Sigmoid colon (tissue), 7 donors: ENCODE measurements at places on chromosomes 11 and 22. TPM values are rescaled to one million over a fixed set of nuclear protein-coding genes. Genes with fewer than 3 reads are reported as not detected.
A peak's percentile ranks its signal among the peaks of the same experiment; 100 is the strongest.

C11orf42 gene
- not detected for total RNA-seq

SCGB2A2 gene
- not detected for total RNA-seq

GRCh38 chr22:33841281-33842005 is 78.8 kb downstream of the LARGE1 start:
- no peak overlapping the region for H3K4me3 ChIP-seq
- DNase-seq = no peak
- H3K4me1 ChIP-seq = peaks cover 32% of the 10 kb centered on the region
- H3K36me3 ChIP-seq = no peaks in the 10 kb centered on the region
- H3K27ac ChIP-seq = no peak overlapping the region

DNA sequence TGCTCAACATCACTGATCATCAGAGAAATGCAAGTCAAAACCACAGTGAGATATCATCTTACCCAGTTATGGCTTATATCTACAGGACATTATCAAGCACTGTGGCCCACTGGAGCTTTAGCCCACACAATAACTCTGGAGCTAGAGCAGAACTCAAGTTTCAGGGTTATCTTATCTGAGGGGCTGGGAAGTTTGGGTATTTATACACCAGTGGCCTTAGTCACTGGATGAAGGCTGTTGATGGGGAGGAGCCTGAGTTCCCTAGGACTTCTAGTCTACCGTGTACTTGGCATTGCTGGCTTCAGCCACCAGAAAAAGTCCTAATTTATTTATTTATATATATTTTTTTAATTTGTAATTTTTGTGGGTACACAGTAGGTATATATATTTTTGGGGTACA is 19.3 kb downstream of the HSD17B12 start:
- DNase-seq = no peak
- H3K27ac ChIP-seq = no peak overlapping the region
- no peak overlapping the region for H3K4me3 ChIP-seq
- no peaks in the 10 kb centered on the region for H3K36me3 ChIP-seq
- no peaks in the 10 kb centered on the region for H3K4me1 ChIP-seq

- H3K4me1 ChIP-seq = no peaks in the 10 kb centered on the region
- no peak overlapping the region for H3K4me3 ChIP-seq
- H3K27ac ChIP-seq = no peak overlapping the region
- no peak for DNase-seq
- H3K27me3 ChIP-seq = no peaks in the 10 kb centered on the region
Observed at GRCh38 chr11:80816454-80816847, 1375.6 kb upstream of the TENM4 start.

- DNase-seq = no peak
- H3K4me3 ChIP-seq = no peak overlapping the region
- H3K36me3 ChIP-seq = no peaks in the 10 kb centered on the region
- H3K27ac ChIP-seq = no peak overlapping the region
- no peaks in the 10 kb centered on the region for H3K4me1 ChIP-seq
- no peaks in the 10 kb centered on the region for H3K27me3 ChIP-seq
Observed at GRCh38 chr11:104148074-104148473, 15.9 kb downstream of the PDGFD start.

A4GALT gene
- 23.5 TPM for total RNA-seq

PHOX2A gene
- total RNA-seq = not detected

DNA sequence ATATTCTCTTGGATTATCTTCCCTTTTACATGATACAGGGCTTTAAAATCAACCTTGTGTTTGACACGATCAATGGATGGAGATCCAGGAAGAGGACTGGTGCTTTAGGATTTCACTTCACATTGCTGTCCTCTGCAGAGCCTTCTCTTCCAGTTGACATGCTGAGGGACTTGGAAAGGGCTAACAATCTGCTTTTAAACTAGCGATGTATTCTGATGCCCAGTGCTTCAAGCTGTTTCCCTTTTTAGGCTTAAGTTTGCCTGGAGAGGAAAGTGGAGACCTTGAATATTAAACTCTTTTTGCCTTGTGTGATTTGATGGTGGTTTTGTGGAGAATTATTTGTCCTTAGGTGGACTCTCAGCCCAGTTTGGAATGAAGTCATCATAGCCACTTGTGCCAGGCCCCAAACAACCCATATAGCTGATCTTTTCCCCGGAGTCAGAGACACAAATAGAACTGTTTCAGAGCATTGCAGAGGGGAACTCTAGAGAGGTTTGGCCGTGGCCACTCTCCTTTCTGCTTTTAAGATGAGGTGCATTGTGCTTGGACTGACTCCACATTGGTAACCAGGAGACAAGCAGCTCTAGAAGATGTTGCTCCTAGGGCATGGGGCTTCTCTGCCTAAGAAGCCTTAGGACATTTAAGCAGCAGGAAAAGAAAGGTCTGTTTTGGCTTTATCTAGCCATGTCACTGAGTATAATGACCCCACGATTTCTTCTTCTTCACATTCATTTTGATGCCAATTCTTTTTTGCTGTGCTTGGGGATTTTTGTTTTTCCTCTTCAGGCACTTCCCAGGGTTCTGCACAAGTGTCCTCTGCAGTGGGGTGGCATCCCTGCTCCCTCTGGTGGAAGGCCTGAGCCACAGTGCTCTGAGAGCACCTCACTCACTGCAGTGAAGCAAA is 152.8 kb downstream of the NCAM1 start:
- H3K4me1 ChIP-seq = peaks cover 22% of the 10 kb centered on the region
- H3K27ac ChIP-seq = no peak overlapping the region
- peak; percentile 71 for DNase-seq

OR2AG2 gene
- 0.41 TPM for total RNA-seq

GRCh38 chr11:132039521-132039920 is 669.1 kb downstream of the NTM start:
- no peaks in the 10 kb centered on the region for H3K4me1 ChIP-seq
- H3K4me3 ChIP-seq = no peak overlapping the region
- no peaks in the 10 kb centered on the region for H3K36me3 ChIP-seq
- no peak overlapping the region for H3K27ac ChIP-seq

- H3K27me3 ChIP-seq = no peaks in the 10 kb centered on the region
- H3K4me3 ChIP-seq = no peak overlapping the region
- H3K36me3 ChIP-seq = no peaks in the 10 kb centered on the region
- H3K4me1 ChIP-seq = no peaks in the 10 kb centered on the region
Observed at GRCh38 chr11:104370478-104370877, 206.5 kb upstream of the PDGFD start.

DNA sequence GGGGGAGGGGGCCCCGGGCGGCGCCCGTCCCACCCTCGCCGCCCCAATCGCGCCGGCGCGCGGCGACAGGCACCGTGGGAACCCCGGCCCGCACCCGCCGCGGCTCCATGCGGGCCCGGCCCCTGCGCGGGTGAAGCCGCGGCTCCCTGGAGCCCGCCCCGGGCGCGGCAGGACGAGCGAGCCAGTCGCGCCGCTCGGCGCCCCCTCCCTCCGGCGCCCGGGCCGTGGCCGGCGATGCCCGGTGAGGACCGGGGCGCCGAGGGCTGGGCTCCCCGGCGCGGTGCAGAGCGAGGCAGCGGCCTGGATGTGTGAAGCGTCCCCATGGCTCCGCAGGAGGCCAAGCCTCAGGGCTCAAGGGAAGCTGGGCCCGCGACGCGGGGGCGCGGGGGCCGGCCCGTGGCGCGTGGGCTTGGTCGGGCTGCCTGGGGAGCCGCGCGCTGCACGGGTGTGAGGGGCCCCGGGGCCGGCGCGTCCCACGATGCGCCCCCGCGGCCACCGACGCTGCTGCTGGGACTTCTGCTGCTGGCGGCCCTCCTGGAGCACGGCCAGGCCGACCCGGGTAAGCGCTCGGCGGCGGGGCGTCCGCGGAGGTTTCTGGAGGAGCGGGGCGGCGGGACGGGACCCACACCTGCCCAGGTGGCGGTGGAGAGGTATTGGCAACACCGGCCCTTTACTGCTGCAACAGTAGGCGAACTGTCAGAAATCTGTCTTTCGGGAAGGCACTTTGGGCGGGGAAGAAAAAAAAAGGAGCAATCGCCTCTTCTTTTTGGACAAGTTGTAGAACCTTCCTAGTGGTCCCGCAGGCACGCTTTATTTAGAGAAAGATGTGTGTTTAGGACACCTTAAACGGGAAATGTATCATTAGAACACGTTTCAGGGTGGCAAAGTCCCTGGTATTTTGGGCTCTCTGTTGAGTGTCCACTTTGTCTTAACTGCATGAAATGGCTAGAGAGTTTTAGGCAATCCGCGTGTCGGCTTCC is 119.4 kb downstream of the HIPK3 start:
- no peak for DNase-seq
- no peaks in the 10 kb centered on the region for H3K36me3 ChIP-seq
- peaks cover 11% of the 10 kb centered on the region for H3K4me1 ChIP-seq
- peaks cover 19% of the 10 kb centered on the region for H3K27me3 ChIP-seq

GRCh38 chr11:109983358-109983757 is 109.8 kb upstream of the ZC3H12C start:
- no peaks in the 10 kb centered on the region for H3K36me3 ChIP-seq
- H3K27me3 ChIP-seq = no peaks in the 10 kb centered on the region
- H3K4me3 ChIP-seq = no peak overlapping the region
- DNase-seq = no peak
- no peaks in the 10 kb centered on the region for H3K4me1 ChIP-seq
- H3K27ac ChIP-seq = no peak overlapping the region

OR10AG1 gene
- total RNA-seq = not detected

OR51I1 gene
- total RNA-seq = not detected

GNG3 gene
- total RNA-seq = 2.8 TPM

- H3K27me3 ChIP-seq = no peaks in the 10 kb centered on the region
- no peak overlapping the region for H3K4me3 ChIP-seq
- DNase-seq = no peak
- H3K36me3 ChIP-seq = no peaks in the 10 kb centered on the region
- H3K27ac ChIP-seq = no peak overlapping the region
- no peaks in the 10 kb centered on the region for H3K4me1 ChIP-seq
Observed at GRCh38 chr11:132084433-132084832, 714.0 kb downstream of the NTM start.

DNA sequence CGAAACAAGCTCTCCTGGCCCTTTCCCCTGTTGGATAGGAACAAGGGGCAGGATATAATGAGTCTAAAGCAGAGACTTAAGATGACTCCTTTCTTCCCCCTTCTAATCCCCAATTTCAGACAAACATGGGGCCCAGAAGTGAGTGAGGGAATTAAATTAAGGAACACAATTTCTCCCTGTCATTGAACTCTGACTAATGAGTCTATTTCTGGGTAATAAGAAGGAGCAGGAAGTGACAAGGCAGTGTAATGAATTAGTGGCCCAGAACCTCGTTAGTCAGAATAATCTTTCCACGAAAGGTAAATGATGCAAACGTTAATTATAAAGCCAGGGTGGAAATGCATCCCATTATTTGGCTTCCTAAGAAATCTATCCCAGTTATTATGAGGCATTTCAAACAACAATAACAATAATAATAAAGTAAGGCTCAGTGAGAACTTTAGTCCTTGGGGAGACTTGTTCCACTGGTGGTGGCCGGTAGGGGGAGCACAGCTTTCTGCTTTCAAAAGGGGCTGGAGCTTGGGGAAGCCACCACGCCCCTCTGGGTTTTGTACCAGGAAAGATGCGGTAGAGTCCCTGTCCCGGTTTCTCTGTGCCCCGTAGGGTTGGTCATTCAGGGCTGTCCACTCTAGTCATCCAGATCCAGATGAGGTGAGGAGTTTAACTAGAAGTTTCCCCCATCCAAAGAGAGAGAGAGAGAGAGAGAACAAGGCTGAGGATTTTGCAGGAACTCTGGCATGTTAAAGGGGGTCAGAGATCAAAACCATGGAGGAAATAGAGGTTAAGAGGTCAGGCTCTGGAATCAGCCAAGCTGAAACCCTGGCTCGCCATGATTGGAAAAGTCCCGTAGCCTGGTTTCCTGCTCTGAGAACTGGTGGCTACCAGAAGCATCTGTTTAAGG is 298.3 kb downstream of the NTM start:
- no peaks in the 10 kb centered on the region for H3K27me3 ChIP-seq
- DNase-seq = peak; percentile 61
- no peaks in the 10 kb centered on the region for H3K36me3 ChIP-seq

DNA sequence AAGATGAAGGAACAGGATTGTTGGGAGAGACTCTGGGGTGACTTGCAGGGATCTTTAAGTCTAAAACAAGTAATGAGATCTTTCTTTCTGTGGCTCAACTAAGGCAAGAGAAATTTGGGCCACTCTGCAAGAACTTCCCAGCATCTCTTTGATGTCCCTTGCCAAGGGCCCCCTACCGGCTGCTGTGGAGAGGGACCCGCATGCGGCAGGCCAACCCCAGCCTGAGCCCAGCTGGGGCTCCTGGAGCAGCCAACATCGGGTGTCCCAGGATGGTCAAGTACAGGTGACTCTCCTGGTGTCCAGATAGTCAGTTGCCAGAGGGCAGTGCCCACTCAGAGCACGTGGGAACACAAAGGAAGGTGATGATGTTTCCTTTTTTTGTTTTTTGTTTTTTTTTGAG is 363.2 kb downstream of the TBC1D22A start:
- no peak overlapping the region for H3K27ac ChIP-seq
- H3K4me1 ChIP-seq = no peaks in the 10 kb centered on the region
- H3K4me3 ChIP-seq = no peak overlapping the region
- H3K36me3 ChIP-seq = no peaks in the 10 kb centered on the region
- DNase-seq = no peak

DNA sequence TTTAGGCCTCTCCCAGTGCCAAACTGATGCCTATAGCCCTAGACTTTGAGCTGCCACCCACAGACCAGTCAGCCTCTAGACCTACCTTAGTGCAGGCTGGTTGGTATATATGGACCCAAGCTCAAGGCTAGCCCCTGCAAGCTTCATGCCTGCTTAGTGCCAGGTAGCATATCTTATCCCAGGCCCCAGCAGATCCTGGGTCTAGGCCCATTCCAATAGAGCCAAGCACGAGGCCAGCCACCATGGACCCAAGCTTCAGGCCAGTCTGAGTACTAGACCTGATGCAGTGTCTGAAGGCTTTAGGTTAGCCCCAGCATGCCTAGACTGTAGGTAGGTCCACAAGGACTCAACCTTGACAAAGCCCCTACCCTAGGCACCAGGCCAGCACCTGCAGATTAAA is 1081.7 kb downstream of the JRKL start:
- DNase-seq = no peak
- H3K4me3 ChIP-seq = no peak overlapping the region
- H3K4me1 ChIP-seq = no peaks in the 10 kb centered on the region
- no peaks in the 10 kb centered on the region for H3K27me3 ChIP-seq
- no peaks in the 10 kb centered on the region for H3K36me3 ChIP-seq

CLDN5 gene
- total RNA-seq = 88.9 TPM

GRCh38 chr11:79258576-79258975 is 182.3 kb downstream of the TENM4 start:
- no peak overlapping the region for H3K27ac ChIP-seq
- no peak for DNase-seq
- no peaks in the 10 kb centered on the region for H3K36me3 ChIP-seq
- no peak overlapping the region for H3K4me3 ChIP-seq
- no peaks in the 10 kb centered on the region for H3K4me1 ChIP-seq

KREMEN1 gene
- total RNA-seq = 6.1 TPM

- H3K4me1 ChIP-seq = peaks cover 35% of the 10 kb centered on the region
- DNase-seq = peak; percentile 74
- H3K27me3 ChIP-seq = peaks cover 27% of the 10 kb centered on the region
- no peaks in the 10 kb centered on the region for H3K36me3 ChIP-seq
- H3K27ac ChIP-seq = peak overlapping the region; percentile 87
Observed at GRCh38 chr11:43943931-43944751, 1.7 kb downstream of the C11orf96 start.

FAT3 gene
- 2.9 TPM for total RNA-seq
